ENCODE measurements at places on chromosomes 1 and 21. TPM values are rescaled to one million over a fixed set of nuclear protein-coding genes. Genes with fewer than 3 reads are reported as not detected.

LCE1F gene
- total RNA-seq = not detected

DSCAM gene
- total RNA-seq = 0.15 TPM

GRCh38 chr1:31699341-31699891 is 4.4 kb downstream of the COL16A1 start:
- DNase-seq = no peak

GRCh38 chr1:88670462-88670861 is 13.6 kb upstream of the PKN2 start:
- DNase-seq = no peak

DNA sequence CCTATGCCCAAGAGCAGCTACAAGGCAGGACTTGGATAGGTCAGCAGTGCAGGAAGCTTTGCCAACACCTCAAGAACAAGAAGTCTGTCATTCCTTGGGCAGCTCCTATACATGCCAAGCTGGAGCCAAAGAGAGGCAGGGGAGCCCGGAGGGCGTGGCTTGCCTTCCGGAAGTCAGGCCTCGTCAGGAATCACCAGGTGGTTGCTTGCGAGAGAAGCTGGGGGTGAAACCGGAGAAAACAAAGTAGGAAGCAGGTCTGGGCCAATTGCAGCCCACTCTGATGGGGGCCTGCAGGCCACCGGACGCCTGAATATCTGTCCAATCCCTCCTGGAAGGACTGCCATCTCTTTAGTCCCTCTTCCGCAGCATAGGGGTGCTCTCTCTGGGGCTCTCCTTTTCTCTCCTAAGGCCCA is 794 bp upstream of the FAM76A start:
- peak; percentile 85 for DNase-seq

DNA sequence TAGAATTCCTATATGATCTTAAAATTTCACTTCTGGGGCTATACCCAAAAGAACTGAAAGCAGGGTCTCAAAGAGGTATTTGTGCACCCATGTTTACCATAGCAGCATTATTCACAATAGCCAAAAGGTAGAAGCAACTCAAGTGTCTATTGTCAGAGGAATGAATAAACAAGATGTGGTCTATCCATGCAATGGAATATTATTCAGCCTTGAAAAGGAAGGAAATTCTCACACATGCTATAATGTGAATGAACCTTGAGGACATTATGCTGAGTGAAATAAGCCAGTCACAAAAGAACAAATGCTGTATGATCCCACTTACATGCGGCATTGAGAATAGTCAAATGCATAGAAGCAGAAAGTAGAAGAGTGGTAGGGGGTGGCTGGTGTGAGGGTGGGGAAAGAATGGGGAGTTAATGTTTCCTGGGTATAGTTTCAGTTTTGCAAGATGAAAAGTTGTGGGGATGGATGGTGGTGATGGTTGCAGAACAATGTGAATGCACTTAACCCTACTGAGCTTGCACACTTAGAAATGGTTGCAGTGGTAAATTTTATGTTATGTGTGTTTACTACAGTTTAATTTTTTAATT is 122.4 kb downstream of the TOMM20 start:
- no peak for DNase-seq

GRCh38 chr21:29224006-29224405 is 74.7 kb upstream of the BACH1 start:
- DNase-seq = no peak

Measured in H9 (cell line).